ENCODE measurements at places on chromosomes 12 and 14.

DNA sequence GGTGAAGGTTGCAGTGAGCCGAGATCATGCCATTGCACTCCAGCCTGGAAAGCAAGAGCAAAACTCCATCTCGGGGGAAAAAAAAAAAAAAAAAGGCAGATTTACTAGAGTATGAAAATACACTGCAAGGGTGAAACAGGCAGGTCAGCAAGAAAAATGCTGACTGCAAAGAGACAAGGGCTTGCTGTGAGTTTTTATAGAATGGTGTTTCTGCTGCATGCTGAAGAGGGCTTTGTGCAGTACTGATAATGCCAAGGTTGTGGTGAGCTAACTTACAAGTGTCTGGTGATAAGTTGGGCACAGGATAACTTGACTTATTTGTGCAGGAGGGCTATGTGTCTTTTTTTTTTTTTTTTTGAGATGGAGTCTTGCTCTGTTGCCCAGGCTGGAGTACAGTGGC is 25.9 kb upstream of the SRP54 start:
- no peak for DNase-seq

DNA sequence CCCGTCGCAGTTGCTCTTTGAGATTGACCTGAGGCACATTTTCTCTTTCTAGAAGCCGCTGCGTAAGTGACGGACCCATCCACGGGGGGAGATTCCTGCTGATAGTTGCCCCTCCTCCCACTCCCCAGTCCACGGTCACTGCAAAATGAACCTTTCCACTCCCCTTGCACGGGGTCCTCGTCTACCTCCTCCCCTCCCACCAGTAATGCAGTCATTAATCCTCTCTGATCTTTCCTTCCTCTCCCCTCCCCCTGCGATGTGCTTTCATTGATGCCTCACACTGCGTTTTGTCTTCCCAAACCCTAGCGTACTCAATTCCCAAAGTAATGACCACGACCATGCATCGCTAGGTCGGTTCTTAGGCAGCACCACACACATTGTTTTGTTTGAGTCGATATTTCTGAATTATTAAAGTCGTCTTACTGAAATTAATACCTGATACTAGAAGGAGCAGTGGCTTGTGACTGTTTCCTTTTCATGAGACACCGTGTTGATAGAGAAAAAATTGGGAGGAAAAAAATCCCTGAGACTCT is 857 bp downstream of the ETNK1 start:
- DNase-seq, result no peak

- DNase-seq, result no peak
Observed at GRCh38 chr12:64039281-64039871, 182.7 kb downstream of the KICS2 start.

DNA sequence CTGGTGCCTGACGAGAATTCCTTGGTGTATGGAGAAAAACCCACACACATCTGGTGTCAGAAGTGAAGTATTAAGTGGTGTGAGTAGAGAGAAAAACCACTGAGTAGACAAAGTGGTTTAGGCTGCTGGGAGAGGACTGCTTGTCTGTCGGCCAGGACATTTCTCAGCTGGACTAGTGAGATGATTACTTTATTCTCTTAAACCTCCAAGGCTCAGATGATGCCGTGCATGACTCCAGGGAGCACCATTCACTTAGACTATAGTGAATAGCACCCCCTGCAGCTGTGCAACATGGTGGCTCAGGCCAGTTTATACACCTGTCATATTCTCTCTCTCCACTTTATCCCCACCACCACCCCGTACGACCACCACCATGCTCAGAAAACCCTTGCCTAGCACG is 28.5 kb upstream of the NFYB start:
- DNase-seq, result no peak

DNA sequence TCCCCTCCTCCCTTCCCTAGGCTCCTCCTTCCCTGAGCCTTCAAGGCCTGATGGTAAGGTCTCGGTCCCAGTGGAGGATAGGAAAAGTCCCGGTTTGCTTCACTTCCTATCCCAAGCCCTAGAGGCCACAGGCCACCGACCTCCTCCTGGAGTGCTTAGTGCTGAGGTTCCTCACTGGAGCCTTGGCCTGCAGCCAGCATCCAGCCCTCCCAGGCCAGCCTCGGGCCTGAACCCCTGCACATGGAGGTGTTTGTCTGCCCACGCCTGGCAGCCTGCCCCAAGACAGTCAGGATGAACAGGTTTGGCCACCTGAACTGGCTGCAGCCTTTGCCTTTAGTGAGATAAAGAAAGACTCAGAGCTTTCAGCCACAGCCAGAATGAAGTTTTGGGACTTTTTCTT is 15.8 kb upstream of the KRT7 start:
- DNase-seq, result no peak

- DNase-seq, result no peak
Observed at GRCh38 chr14:104545942-104546501, 33.5 kb upstream of the C14orf180 start.

DNA sequence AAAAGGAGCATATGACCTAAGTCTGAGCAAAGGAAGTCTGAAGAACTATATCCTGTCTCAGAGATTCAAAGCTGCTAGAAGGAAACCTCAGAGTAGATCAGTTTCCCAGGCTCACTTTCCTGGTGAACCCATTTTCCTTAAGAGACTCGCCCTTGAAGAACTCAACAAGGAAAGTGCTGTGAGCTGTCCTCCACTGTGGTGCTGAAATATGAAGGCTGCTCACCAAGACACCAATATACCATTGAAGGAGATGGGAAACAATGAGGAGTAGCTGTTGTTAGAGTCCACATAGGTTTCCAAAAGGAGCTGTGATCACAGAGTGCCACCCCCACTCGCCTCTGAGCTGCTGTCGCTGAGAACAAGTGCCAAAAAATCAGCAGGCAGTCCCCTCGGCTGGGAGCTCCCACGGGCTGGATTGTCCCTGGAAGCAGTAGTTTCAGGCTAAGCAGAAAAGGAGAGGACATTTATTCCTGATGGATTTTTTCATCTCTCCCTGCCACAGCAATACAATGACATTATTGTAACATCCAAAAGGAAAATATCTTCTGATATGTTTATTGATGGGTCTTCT is 282.1 kb downstream of the RPS29 start:
- no peak for DNase-seq

DNA sequence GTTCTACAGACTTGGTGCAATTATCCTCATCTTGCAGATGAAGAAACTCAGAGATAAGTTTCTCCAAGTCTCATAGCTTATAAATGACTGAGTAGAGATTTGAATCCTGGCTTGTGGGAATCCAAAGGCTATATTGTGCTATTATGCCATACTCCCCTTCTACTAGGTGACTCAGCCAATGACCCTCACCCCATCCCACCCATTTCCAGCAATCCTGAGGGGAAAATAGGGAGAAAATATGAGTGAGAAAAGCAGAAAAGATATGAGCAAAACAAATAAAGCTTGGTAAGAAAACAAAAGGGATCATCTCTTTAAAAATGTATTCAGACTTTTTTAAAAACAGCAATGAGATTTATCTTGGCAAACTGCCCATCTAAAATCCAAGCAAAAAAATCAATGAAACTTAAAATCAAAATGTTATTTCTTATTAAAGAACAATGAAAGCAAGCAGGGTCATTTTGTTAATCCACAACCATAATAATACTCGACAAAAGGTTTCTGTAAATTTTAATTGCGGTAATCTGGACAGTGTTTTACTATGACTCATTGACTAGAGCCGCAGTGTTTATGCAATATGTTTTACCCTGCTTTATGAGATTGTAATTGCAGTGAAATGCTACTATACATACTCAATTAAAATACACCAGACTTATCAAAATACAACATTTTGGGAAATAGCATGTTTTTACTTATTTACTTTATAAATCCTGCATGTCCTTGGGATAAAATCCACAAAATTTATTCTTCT is 13.1 kb upstream of the LGR5 start:
- no peak for DNase-seq

GRCh38 chr14:76812093-76812421 is 625 bp downstream of the ANGEL1 start:
- DNase-seq, result no peak

GRCh38 chr14:71235875-71236274 is 328.6 kb downstream of the PCNX1 start:
- no peak for DNase-seq

- DNase-seq, result no peak
Observed at GRCh38 chr12:114186241-114187002, 219.5 kb downstream of the TBX5 start.

GRCh38 chr12:78898416-78898815 is 33.8 kb downstream of the SYT1 start:
- no peak for DNase-seq

GRCh38 chr14:36056845-36057244 is 119.7 kb downstream of the PTCSC3 start:
- DNase-seq, result no peak

DNA sequence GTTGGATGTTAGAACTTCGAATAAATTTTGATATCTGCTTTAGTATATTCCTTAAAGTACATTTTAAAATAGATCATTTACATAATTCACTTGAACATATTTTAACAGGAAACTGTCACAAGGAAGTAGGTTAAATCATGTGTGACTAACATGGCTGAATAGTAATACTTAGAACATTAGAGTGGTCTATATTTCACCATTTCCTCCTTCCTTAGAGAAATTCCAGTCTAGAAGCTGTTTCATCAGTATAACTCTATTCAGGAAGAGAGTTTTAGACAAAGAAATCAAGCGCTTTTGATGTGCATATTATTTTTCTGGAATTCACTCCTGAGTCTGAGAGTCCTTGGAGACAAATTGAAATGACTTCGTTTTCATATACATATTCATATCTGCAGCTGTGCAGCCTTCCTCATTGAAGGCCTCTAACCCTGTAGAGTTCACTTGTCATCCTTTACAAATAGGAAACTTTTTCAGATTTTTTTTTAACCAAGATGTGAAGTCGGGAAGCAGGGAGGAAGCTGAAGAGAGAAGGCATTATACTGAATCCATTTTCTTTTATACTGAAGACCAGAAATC is 28.4 kb downstream of the IRAK3 start:
- DNase-seq, result no peak

DNA sequence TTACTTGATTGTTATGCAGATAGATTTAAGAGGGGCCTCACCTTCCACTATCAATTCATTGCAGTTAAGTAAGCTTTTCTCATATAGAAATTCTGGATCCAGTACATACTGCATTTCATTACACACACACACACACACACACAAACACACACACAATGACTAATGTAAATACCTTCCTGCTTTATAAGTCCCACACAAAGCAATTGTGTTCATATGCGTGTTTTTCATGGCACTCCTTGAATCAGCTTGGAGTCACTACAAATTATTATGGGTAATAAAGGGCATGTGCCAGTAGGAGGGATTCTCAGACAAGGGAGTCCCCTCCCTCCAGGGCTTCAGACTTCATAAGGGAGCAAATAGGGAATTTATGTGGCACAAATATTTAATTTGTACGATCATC is 4.5 kb downstream of the MIPOL1 start:
- DNase-seq, result no peak

- no peak for DNase-seq
Observed at GRCh38 chr14:24437020-24437735, 5.4 kb downstream of the SDR39U1 start.
